ENCODE measurements at places on chromosomes 12 and 14.

GRCh38 chr12:124543052-124543589, 24.3 kb downstream of the NCOR2 start:
- no peak for DNase-seq

DNA sequence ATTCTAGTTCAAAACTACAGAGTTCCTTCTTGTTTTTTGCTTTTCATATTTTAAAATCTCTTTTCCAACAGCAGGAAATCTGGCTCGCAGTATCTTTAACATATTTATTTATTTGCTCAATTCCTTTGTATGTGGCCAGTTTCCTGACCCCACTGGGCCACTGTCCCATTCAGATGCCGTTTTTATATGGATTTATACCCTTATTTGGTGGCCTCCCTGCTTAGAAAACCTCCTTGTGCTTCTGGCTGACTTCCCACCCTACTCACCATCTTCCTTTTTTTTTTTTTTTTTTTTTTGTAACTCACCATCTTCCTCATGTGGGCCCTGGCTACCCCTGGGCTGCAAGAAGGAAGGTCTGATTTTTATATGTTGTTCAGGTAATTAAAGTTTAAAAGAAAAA, 53.9 kb downstream of the TTLL5 start:
- no peak for DNase-seq

- no peak for DNase-seq
Observed at GRCh38 chr12:45257185-45257930, 41.5 kb downstream of the ANO6 start.

DNA sequence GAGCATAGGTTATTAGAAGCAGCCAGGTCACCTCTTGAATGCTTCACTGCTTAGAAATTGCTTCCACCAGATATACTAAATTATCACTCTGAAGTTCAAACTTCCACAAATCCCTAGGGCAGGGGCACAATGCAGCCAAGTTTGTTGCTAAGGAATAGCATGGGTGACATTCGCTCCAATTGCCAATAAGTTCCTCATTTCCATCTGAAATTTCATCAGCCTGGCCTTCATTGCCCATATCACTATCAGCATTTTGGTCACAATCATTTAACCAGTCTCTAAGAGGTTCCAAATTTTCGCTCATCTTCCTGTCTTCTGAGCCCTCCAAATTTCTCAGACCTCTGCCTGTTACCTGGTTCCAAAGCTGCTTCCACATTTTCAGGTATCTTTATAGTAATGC, 356.1 kb downstream of the DAD1 start:
- DNase-seq = no peak

- DNase-seq = no peak
Observed at GRCh38 chr12:31759632-31760459, 31.0 kb upstream of the AMN1 start.

GRCh38 chr14:37466003-37466622, 128.9 kb downstream of the FOXA1 start:
- DNase-seq = no peak

DNA sequence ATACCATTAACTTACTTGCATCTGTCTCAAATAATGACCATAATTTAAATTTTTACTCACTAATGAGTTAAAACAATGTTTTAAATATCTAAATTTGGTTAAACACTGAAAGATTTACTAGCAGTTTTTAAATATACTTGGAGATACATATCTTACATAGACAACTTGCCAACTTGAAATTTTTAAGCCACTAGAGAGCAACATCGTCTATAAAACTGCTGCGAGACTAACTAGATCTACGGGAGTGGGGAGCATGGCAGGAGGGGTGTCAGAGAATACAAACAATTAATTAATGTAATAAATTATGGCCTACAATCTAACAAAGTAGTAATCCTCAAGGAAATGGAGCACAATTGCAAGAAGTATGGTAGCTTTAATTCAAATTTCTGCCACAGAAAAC, 120.4 kb downstream of the LRRIQ1 start:
- DNase-seq = no peak

DNA sequence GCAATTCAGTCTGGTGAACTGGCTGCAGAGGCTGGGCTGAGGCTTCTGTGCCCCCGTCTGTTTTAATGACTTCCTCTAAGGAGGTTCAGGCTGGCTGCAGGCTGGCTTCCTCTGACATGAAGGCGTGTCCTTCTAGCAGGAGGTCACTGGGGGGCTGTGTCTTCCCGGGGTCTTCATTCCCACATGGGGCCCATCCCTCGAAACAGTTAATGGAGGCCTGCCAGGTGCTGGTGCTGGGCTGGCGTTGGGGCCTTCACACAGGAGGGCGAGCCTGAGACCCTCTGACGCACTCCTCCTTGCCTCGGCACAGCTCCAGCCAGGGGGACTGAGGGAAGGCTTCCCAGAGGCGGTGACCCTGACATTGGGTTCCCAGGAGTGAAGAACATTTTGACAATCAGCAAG, 57.7 kb upstream of the DLK1 start:
- DNase-seq = no peak

GRCh38 chr12:55974308-55974730, 441 bp downstream of the RAB5B start:
- no peak for DNase-seq

- no peak for DNase-seq
Observed at GRCh38 chr14:106209755-106210154, 683.4 kb downstream of the TMEM121 start.

- DNase-seq = no peak
Observed at GRCh38 chr12:113244047-113244460, 22.8 kb downstream of the TPCN1 start.

GRCh38 chr12:11973396-11973795, 97.3 kb upstream of the BCL2L14 start:
- no peak for DNase-seq

- no peak for DNase-seq
Observed at GRCh38 chr14:93375673-93376156, 28.7 kb downstream of the COX8C start.

DNA sequence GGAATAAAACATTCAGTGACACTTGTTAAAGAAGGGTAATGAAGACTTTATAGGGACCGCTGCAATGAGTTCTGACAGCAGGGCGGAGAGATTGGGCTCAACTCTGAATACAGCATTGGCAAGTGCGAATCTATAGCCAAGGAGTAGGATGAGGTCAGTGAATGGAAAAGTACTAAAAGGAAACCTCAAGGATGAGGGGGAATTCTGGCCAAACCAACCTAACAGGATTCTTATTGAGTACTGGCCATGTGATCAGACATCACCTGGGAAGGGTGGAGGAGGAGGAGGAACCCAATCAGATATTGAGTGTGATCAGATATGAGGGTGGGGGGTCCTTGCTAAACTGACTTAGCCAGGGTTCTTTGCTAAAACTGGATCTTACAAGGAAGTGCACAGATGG, 31.0 kb downstream of the DRAM1 start:
- DNase-seq = no peak

DNA sequence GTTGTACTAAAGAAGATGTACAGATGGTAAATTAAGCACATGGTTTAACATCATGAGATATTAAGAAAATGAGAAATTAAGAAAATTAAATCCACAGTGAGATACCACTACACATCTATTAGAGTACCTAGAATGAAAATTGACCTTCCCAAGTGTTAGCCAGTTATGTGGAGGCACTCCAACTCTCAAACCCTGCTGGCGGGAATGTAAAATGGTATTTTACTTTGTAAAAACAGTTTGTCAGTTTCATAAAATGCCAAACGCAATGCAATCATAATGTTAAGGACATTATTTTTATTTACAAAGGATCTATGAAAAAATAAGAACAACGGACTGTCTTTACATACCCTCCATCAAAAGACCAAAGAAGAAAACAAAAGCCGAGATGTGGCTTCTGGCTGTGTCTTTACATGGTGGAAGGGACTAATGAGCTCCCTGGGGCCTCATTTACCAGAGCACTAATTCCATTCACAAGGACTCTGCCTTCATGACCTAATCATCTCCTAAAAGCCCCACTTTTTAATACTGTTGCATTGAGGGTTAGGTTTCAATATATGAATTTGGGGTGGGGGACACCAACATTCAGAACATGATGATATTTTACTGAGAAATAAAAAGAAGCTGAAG, 1178.7 kb downstream of the AACS start:
- DNase-seq = no peak

DNA sequence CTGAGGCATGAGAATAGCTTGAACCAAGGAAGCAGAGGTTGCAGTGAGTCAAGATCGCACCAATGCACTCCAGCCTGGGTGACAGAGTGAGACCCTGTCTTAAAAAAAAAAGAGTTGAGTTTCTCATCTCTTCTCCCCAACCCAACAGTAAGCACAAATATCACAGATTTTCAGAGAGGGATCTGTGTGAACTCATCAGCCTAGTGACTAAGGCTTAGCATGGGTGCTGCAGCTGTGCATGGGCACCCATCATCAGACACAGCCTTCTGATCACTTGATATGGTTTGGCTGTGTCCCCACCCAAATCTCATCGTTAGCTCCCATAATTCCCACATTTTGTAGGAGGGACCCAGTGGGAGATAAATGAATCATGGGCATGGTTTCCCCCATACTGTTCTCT, 298.9 kb downstream of the PCNX1 start:
- no peak for DNase-seq

- DNase-seq = no peak
Observed at GRCh38 chr12:10031321-10031720, 839 bp downstream of the CLEC9A start.

GRCh38 chr12:19055589-19055988, 73.9 kb upstream of the PLEKHA5 start:
- no peak for DNase-seq

DNA sequence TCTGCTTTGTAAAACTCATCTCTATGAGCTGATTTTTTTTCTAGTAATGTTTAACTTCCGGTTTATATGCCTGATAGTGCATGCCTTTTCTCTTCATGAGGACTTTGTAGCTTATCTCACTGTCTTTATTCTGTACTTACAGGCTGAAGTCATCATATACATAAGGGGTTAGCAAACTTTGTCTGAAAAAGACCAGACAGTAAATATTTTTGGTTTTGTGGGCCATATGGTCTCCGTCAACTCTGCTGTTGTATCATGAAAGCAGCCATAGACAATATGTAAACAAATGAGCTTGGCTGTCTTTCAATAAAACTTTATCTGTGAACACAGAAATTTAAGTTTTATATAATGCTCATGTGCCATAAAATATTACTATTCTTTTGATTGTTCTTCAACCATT, 172.1 kb downstream of the GXYLT1 start:
- no peak for DNase-seq

- no peak for DNase-seq
Observed at GRCh38 chr12:112107306-112108201, 1.0 kb downstream of the NAA25 start.

DNA sequence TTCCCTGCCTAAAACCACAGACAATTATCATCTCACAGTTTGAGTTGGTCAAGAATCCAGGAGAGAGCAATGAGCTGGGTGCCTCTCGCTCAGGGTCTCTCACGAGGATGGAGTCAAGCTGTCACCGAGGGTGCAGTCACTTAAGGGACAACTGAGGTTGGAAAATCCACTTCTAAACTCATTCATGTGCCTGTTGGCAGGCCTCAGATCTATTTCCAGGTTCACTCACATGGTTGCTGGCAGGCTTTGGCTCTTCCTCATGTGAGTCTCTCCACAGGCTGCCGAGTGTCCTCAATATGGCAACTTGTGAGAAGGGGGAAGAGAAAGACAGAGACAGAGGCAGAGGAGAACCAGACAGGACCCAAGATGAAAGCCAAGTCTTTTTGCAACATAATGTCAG, 10.5 kb upstream of the OR10P1 start:
- DNase-seq = no peak

DNA sequence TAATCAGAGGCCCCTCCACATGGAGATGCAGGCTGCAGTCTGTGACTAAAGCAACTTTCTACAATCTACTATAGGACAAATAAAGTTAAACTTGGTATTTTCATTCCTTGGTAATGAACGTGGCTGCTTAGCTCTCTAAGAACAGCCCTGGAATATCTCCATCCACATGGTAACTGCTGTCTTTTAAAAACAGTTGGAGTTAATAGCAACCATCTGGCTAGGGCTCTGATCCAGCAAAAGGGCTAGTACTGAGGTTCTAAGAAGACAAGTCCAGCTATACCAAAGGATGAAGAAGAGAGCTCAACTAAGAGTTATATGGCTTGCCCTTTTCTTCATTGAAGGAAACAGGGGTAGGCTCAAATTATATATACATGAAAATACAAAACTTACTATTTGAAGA, 920.1 kb downstream of the FLRT2 start:
- no peak for DNase-seq

GRCh38 chr12:117032593-117033381, 66.4 kb downstream of the TESC start:
- no peak for DNase-seq

- peak; percentile 79 for DNase-seq
Observed at GRCh38 chr12:108803428-108804105, 53.8 kb downstream of the SSH1 start.

DNA sequence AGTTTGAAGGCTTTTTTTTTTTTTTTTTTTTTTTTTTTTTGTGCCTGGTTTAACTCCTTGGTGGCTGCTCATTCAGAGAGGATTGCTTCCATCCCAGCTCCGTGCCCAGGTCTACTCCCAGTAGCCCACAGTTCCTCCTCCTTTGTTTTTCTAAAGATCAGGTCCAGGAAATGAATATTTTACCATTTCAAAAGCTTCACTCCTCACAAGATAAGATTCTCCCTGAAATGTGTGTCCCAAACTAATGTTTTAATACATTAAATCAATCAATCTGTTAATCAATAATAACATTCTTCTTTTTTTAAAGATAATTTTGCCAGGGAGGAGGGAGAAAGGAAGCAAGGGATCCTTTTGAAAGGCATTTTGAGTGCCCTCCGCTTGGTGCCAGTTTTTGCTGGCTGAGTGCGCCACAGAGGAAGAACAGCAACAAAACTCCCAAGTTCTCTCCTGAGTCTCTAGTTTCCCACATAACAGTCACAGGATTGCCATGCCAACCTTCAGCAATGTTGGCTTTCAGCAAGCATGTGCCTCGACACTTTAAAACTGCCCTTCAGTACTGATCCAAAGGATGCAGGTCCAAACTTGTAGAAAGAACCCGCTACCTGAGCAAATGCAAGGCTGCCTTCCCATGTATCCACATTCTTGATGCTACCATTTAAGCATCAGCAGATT, 99.2 kb downstream of the RMST start:
- DNase-seq = no peak

DNA sequence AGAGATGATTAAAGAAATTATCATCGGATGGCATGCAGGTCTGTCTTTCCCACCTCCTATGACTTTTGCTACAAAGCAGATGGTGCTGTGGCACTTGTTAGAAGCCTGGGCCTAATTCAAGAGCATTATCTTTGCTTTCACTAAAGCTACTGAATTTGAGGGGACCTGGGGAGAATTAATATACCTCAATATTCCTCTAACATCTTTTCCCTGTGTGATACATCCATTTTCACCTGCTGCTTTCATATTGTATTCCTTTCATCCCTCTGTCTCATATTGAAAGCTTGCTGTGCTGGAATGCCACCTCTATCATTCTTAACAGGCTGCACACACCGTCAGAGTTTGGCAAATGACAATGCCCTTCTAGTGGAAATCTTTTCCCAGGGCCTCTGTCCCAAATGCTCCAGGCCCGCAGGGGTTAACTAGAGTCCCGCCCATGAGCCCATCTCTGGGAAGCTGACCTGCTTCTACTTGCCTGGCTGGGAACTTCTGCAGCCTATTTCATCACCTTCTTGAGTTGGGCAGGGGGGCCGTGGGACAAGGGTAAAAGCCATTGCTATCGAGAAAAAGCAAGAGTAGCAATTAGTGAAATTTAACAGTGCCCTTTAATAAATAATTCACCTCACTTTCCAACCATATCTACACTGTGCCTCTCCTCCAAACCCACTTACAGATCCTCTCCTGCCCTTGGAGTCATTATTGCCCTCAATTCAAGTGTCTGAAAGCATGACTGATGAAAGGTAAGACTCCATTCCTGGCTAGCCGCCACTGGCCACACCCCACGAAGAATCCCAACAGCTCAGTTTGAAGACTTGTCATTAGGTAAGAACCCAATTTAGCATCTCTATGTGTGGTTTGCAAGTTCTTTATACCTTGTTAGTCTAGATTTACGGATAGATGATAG, 126.7 kb upstream of the BTG1 start:
- DNase-seq = no peak
